Activated CD4-positive, CD25-positive, alpha-beta regulatory T cell treated with anti-CD3 and anti-CD28 coated beads, Interleukin-2, amount 50 U/mL, for 24 hours (primary cell): ENCODE measurements at places on chromosomes 2 and 18.

DNA sequence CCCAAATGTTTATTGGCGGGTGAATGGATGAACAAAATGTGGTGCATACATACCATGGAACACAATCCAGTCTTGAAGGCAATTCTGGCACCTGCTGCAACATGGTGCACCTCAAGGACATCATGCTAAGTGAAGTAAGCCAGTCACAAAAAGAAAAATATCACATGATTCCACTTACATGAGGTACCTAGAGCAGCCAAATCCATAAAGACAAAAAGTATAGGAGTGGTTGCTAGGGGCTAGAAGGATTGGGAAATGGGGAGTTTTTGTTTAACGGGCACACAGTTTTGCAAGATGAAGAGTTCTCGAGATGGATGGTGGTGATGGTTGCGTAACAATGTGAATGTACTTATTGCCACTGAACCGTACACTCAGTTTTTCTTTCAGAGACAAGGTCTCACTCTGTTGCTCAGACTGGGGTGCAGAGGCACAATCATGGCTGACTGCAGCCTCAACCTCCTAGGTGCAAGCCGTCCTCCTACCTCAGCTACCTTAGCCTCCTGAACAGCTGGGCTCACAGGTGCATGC lies 90.9 kb upstream of the CERS6 start:
- ATAC-seq: no peak

- no peak for ATAC-seq
Measured at GRCh38 chr2:234606896-234607295, 110.0 kb upstream of the ARL4C start.

GRCh38 chr2:36633470-36634092 lies 35.6 kb upstream of the FEZ2 start:
- peak; percentile 41 for ATAC-seq

GRCh38 chr2:101277111-101277510 lies 24.4 kb downstream of the CNOT11 start:
- ATAC-seq: no peak

DNA sequence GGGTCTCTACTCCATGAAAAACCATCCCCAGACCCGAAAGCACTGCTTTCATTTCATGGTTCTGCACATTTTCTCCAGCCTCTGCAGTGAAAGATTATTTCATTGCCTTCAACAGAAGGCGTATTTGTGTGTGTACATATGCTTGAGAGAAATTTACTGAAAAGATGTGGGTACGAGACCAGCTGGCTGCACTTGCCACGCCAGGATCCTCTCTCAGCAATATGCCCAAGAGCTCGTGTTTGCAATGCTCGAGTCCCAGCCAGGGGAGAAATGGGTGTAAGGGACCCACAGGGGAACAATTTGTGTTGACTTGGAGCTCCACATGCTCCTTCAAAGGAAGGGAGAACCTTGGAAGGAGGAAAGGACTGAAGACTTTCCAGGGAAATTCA lies 37.3 kb downstream of the TMEM177 start:
- ATAC-seq: no peak

GRCh38 chr2:101329026-101329425 lies 20.5 kb upstream of the RNF149 start:
- peak; percentile 81 for ATAC-seq
